ENCODE measurements at places on chromosomes 5 and 9.

- no peak for DNase-seq
These were observed 1.8 kb downstream of the SMC5 start for GRCh38 chr9:70260606-70261005.

GRCh38 chr5:162711244-162711643 lies 643.7 kb downstream of the GABRG2 start:
- DNase-seq, result no peak

DNA sequence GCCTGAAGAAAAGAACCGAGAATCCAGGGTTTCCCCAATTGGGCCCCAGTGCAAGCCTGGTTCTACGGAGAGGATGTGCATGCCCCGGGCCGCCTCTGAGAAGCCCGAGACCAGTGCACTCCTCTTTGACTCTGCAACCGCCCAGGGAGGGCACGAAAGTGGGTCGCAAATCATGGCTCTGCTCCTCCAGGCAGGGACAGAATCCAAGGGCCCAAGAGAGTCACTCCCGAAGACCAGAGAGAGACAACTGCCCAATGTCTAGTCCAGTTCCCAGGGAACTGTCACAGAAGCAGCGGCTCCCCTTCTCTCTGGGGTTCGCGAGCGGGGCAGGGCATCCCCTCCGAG lies 107.8 kb downstream of the PSD2 start:
- DNase-seq, result no peak

GRCh38 chr5:83434946-83435345 lies 36.6 kb upstream of the VCAN start:
- DNase-seq, result no peak

DNA sequence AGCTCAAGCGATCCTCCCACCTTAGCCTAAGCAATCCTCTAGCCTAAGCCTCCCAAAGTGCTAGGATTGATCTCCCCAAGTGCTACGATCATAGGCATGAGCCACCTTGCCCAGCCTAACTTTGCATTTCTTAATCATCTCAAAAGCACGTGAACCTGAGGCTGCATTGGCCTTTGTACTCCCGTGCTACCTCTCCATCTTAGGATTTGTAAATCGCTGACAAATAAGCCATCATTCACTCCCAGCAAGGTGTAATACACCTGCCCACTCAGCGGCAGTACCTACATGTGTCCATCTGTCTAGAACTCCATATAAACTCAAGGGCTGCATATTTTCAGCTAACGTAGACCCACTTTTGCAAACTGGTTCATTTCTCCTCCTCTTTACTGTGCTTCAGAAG lies 2.8 kb downstream of the ANKH start:
- no peak for DNase-seq

DNA sequence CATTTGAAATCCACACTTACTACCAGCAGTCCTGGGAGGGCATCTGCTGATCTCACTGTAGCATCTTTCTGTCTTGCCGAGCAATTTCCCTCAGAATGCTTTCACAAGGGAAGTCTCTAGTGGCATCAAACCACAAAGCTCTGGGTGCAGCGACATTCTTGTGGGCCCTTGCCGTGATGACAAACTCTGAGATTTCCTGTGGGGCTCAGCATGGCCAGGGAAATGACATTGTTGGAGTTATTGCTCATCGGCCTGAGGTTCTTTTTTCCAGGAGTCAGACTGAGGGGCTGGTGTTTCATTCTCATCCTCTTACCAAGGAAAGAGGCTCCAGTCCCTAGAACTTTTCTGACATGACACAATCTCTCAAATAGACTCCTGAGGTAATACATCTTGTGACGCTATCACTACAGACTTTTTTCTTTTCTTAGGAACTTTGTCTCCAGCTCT lies 51.4 kb downstream of the PFDN1 start:
- DNase-seq, result no peak

DNA sequence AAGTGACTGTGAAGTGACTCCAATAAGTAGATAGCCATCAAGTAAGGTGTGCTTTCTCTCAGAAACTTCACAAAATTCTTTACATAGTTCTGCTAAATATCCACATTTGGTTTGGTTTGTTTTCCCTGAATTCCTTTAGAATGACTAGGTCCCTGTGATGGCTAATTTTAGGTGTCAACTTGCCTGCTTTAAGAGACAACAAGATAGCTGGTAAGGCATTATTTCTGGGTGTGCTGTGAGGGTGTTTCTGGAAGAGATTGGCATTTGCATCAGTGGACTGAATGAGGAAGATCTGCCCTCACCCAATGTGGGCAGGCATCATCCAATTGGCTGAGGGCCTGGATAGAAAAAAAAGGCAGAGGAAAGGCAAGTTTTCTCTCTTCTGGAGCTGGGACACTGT lies 8.3 kb upstream of the PTBP3 start:
- DNase-seq, result no peak

- DNase-seq, result no peak
These were observed 10.4 kb downstream of the SPARC start for GRCh38 chr5:151676314-151676712.

DNA sequence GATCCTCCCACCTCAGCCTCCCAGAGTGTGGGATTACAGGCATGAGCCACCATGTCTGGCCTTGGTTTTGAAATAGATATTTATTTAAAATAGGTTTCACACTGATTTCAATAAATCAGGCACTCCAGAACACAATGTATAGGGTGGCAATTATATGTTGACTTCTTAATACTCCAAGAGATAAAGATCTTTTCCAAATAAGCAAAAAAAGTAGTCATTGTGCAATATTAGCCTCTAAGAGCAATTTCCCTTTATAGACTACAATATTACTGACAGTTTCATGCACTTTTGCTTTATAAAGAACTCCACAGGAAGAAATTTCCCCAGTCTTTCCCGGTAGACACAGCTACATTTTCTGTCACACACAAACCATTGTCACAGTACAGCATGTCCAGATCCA lies 23.4 kb upstream of the RUFY1 start:
- no peak for DNase-seq

- peak; percentile 13 for DNase-seq
These were observed 53.3 kb upstream of the FAM169A start for GRCh38 chr5:74919487-74919886.
